ENCODE measurements at places on chromosomes 3 and 15. TPM values are rescaled to one million over a fixed set of nuclear protein-coding genes. Genes with fewer than 3 reads are reported as not detected.

The CP gene
- total RNA-seq, result 1.1 TPM

The PATL2 gene
- total RNA-seq, result 0.43 TPM

The HAPLN3 gene
- total RNA-seq, result 4.7 TPM

The TSPAN3 gene
- total RNA-seq, result 276 TPM

The PRICKLE2 gene
- total RNA-seq, result 59.9 TPM

The CCR8 gene
- total RNA-seq, result not detected

The PLCH1 gene
- total RNA-seq, result under 0.01 TPM

The IL12A gene
- total RNA-seq, result 0.43 TPM

The RTP1 gene
- total RNA-seq, result not detected

The ETV5 gene
- 18.5 TPM for total RNA-seq

The ATP13A5 gene
- not detected for total RNA-seq

The ADIPOQ gene
- total RNA-seq, result not detected

The GOLGA6L7 gene
- not detected for total RNA-seq

The PRR23E gene
- not detected for total RNA-seq

The NRROS gene
- 0.46 TPM for total RNA-seq

The CHST14 gene
- 5.7 TPM for total RNA-seq

The TRIM71 gene
- not detected for total RNA-seq

The GXYLT2 gene
- total RNA-seq, result 34.8 TPM

The LMOD3 gene
- total RNA-seq, result 0.14 TPM

The TPRG1 gene
- total RNA-seq, result 0.43 TPM

The PAK2 gene
- 23.2 TPM for total RNA-seq

The AHSG gene
- total RNA-seq, result not detected

The WDR93 gene
- total RNA-seq, result under 0.01 TPM

The NR1I2 gene
- not detected for total RNA-seq

The ZCWPW2 gene
- total RNA-seq, result 0.74 TPM

The GOLIM4 gene
- 69.0 TPM for total RNA-seq

The ARL8B gene
- 50.3 TPM for total RNA-seq

The CPNE9 gene
- not detected for total RNA-seq

The ATP8B4 gene
- 155 TPM for total RNA-seq

The PROK2 gene
- not detected for total RNA-seq

The SLC2A2 gene
- 0.09 TPM for total RNA-seq

The KBTBD12 gene
- not detected for total RNA-seq

The ARNT2 gene
- total RNA-seq, result 7.0 TPM

The TERC gene
- total RNA-seq, result 37.7 TPM

The ASB14 gene
- total RNA-seq, result not detected

All from smooth muscle cell of bladder (primary cell).